Myometrial cell (primary cell): ENCODE measurements at places on chromosomes 6 and 20. TPM values are rescaled to one million over a fixed set of nuclear protein-coding genes. Genes with fewer than 3 reads are reported as not detected.

OTOR gene
- total RNA-seq, result not detected in 2 replicates

PACRG gene
- total RNA-seq, result not detected in 2 replicates

ELOVL4 gene
- 9.8 and 10.8 TPM in 2 replicates for total RNA-seq

BNIP5 gene
- total RNA-seq, result not detected in 2 replicates

NKAPL gene
- 0.29 and 1.6 TPM in 2 replicates for total RNA-seq

SLC17A1 gene
- not detected in 2 replicates for total RNA-seq

GINS1 gene
- 4.6 and 7.3 TPM in 2 replicates for total RNA-seq

MRAP2 gene
- not detected in 2 replicates for total RNA-seq

MACROD2 gene
- total RNA-seq, result not detected in 2 replicates

LPA gene
- total RNA-seq, result not detected in 2 replicates

ASIP gene
- total RNA-seq, result not detected in 2 replicates

HMGCLL1 gene
- not detected in 2 replicates for total RNA-seq

CALHM6 gene
- total RNA-seq, result not detected in 2 replicates

EYA4 gene
- 2.9 and 5.7 TPM in 2 replicates for total RNA-seq

AKAP12 gene
- total RNA-seq, result 47.0 and 64.5 TPM in 2 replicates

MYL9 gene
- 149 and 162 TPM in 2 replicates for total RNA-seq

BPIFB2 gene
- not detected in 2 replicates for total RNA-seq

CYP21A2 gene
- total RNA-seq, result 1.4 TPM in 1 of 2 replicates, not detected in the other

IPCEF1 gene
- total RNA-seq, result 1.7 TPM in 1 of 2 replicates, not detected in the other
